Stimulated activated CD4-positive, alpha-beta T cell treated with anti-CD3 and anti-CD28 coated beads, Interleukin-12 subunit alpha, Interleukin-12 subunit beta, amount 100 ng/mL, for 24 hours (primary cell): ENCODE measurements at places on chromosomes 7 and 10.

GRCh38 chr7:154308928-154309327 is 256.7 kb downstream of the DPP6 start:
- DNase-seq = no peak

GRCh38 chr7:27359181-27360125 is 116.9 kb downstream of the EVX1 start:
- no peak for DNase-seq

- DNase-seq = no peak
Observed at GRCh38 chr10:73060738-73061635, 35.7 kb downstream of the P4HA1 start.

DNA sequence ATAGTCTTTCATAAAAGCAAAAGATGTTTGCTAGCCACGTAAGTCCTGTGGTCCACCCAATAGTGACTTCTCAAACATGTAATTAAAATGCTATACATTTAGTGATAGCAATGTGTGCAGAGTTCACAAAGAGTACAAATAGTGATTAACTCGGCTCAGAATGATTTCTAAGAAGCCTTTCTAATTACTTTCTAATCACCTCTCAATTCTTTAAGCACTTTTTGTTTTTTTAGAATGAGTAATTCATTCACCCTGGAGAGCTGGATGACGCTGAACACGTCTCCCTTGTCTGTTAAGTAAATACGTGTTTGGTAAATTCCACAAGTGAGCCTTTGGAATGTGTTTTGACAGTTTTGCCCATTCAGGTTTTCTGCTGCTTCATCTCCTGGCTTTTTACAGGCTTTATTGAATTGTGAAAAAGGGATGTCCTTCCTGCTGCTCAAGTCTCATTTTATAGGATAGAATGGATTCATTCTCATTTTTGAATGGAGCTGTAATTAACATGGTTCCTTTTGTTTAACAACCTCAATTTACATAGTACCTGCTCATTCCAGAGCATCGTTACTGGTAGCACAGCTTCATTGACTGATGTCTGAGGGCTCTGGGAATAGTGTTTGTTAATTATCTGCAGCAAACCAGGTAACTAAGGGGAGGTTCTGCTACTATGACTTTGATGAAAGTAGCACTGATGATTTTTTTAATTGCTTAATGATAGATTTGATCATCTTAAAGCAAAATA is 212.1 kb downstream of the VTI1A start:
- no peak for DNase-seq

DNA sequence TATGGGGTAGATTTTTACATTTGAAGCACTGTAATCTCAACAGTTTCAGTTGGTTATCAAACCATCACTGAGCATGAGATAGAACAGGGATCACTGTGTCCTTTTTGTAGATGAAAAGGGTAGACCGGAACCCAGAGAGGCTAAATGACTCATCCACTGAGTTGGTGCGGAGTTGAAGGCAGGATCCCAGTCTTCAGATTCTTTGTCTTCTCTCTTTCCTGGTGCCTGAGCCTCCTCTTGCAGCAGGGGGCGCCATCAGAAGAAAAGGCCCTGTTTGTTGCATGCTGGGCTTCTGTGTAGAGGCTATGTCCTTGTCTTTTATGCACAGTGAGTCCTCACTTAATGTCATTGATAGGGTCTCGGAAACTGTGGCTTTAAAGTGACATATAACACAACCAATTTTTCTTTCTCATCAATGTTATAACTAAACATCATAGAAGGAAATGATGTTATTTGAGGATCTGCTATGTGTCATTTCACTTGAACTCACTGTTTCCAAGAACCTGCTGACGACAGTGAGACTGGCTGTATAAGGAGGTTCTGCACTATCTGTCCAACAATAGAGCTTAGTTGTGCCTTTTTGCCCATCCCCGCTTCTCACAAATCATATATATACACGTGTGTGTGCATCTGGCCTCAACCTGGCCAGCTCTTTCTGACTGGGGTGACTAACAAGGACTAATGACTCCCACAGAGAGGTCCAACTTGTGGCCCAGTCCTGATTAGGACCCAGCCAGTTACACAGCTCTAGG is 14.3 kb downstream of the ZNF282 start:
- peak; percentile 84 for DNase-seq

DNA sequence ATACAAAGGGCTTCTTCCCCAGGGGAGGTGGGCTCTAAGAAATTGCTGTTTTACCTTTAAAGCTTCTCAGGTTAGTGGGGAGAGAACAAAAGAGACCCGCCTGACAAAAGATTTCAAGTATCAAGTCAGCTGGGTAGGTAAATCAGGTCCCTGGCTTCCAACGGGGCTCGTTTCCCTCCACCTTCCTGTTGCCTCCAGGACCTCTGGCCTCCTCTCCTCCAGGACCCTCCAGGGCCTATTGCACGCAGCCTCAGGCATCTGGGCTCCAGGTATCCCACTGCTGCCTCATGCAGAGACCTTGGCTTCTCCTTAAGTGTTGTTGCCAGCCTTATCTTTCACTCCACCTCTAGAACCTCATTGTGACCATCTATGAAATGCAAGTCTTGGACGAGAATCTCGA is 2.9 kb downstream of the BNIP3 start:
- no peak for DNase-seq

DNA sequence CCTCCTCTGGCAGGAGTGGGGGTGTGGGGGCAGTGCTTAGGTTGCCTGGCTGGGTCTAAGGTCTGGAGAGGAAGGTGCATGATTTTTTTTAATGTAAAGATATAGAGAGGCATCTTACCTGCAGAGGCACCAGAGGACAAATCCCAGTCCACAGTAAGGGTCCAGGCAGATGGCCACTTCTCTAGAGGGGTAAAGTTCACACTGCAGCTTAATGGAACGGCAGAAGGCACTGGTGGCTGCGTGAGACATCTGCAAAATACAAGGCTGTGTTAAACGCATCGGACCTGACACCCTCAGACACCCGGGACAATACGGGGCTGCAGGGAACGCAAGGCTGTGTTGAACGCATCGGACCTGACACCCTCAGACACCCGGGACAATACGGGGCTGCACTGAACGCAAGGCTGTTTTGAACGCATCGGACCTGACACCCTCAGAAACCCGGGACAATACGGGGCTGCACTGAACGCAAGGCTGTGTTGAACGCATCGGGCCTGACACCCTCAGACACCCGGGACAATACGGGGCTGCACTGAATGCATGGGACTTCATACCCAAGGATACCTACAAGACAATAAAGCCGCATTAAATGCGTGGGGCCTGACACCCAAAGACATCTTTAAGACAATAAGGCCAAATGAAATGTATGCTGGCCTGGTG is 206.0 kb downstream of the ZMYND11 start:
- DNase-seq = no peak

- DNase-seq = no peak
Observed at GRCh38 chr10:17220652-17221100, 7.4 kb upstream of the VIM start.

DNA sequence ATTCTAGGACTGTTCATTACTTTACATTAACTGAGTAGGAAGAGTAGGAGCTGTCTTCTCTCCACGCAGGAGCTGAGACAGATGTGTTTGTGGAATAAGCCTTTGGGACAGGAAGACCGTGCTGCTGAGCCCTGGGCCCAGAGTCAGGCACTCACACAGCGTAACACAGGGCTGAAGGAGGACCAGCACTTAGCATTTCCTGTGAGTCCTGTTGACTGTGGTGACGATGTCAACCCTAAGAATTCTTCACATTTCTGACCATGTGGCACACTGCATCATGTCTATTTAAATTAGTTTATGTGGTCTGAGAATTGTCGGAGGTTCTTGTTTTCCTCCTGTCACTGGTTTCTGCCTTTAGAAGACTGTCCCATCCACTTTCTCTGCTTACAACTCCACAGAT is 117.2 kb downstream of the PIP4K2A start:
- no peak for DNase-seq

GRCh38 chr10:109866168-109866994 is 56.9 kb downstream of the XPNPEP1 start:
- DNase-seq = no peak

- DNase-seq = no peak
Observed at GRCh38 chr7:150848561-150849115, 3.7 kb upstream of the AOC1 start.

GRCh38 chr7:2166625-2167280 is 66.0 kb downstream of the MAD1L1 start:
- no peak for DNase-seq

DNA sequence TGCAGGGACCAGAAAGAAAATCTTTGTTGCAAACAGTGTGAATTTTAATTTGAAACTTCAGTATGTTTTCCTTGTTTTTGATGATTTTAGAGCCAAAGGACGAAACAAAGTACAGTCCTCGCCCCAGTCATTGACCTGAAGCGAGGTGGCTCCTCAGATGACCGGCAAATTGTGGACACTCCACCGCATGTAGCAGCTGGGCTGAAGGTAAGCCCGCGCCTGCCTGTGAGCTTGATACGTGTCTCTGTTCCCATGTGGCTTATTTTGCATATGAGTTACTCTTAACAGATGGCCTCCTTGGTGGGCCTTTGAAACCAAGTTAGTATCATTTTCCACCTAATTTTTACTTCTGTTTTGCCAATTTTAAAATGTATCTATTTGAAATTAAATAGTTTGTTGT is 12.3 kb downstream of the RBM17 start:
- DNase-seq = no peak

DNA sequence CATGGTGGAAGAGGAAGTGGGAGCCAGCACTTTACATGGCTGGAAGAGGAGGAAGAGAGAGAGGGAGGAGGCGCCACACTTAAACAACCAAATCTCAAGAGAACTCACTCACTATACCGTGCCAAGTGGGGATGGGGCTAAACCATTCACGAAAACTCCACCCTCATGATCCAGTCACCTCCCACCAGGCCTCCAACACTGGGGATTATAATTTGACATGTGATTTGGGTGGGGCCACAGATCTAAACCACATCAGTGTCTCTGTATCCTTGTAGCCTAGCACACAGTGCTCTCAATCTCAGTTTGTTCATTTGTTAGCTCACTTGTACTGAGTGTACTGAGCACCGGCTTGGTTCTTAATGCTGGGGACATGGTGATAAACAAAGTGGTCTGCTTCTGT is 228.3 kb downstream of the BUB3 start:
- DNase-seq = no peak

DNA sequence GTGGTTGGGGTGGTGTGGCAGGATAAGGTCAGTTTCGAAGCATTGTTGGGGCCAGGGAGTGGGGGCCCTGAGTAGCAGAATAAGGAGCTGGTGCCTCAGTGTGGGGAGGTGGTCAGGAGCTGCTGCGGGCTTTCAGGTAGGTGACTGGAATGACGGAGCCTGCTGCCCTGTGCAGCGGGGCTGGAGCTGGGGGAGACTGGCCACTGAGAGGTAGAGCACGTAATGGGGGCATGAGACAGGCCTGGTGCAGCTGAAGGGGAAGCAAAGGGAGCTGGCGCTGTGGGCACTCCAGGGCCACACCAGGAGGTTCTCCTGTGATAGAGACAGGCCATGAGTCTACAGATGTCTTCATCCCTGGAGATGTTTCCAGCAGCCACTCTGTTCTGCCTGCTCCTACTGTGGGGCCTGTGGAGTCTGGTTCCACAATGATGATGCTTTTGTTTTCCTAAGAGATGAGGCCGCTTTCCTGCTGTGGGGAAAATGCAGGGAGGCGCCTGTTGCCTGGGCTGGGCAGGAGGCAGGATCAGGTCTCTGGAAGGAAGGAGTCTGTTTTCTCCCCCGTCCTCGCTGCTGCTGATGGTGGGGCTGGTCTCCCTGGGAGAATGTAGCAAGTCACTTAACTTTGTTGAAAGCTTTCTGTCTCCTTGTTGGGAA is 31.1 kb downstream of the NUB1 start:
- no peak for DNase-seq

DNA sequence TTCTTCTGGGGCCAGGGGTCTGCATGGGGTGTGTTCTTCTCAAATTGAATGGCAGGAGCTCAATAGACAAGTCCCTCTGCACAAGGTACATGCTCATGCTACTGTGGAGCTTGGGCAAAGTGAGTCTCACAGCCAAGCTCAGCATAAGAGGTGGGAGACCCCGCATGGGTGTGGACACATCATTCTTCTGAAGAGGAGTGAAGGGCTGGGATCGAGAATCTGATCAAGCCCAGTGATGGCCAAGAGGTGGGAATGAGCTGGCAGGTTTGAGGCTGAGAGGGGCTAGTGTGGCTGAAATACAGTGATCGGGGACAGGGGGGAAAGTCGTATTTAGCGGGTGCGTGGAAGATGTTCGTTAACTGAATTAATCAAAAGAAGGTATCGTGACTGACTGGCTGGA is 32.6 kb downstream of the CDH23 start:
- no peak for DNase-seq

DNA sequence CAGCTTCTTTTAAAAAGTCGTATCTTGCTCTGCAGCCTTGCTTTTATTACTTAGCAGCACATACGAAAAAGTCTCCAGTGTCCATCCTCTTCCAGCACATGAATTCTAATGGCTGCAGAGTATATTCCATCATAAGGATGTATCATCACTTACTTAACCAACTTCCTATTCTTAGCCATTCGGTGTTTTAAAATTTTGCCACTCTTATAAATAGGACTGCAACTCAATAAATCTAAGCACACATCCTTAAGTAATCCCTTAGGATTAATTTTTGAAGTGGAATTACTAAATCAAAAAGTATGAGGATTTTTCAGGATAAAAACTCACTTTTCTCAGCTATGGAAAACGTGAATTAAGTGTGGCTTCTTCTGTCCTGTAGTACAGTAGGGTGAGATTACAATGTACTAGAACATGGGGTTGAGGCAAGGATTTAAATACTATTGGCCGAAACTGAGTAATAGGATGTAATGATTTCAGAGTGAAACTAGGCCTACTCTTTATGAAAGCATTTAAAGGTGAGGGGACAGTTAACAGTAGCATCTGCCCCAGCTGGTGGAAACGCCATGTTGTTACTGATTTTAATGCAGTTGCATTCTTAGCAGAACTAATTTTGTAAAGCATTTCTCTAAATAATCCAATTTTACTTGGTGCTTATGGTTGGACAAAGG is 1035.5 kb downstream of the LRMDA start:
- no peak for DNase-seq

DNA sequence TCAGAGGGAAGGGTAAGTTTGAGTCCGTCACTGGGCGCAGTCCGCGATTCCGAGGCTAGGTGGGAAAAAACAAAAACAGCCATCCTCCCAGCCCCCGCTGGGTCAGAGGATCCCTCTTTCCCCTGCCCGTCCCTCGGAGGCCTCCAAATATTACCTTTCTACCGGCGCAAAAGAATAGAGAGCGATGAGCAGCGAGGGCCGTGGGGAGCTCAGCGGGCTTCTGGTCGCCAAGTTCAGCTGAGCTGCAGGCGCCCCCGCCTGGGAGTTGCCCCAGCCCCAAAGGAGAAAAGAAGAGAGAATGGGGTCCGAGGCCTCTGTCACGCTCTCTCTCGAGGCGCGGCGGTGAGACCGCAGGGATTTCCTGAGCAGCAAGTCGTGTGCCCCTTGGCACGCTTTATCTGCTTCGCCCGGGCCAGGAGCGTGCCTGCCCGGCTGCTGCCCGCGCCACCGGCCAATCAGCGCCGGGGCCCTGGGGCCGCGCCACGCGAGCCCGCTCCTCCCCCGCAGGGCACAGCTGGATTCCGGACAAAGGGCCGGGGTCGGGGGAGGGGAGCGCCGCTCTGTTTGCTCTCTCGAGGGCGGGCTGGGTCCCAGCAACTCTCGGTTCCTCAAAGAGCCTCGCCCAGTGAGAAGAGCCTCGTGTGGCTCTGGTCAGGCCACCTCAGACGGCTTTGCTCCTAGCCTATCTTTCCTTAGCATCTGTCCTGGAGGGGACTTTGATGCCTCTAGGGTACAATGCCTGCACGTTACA is at the start of gene NEUROG3:
Gene NEUROG3, minus strand, starts transcription at position 367 of the 751 bp plus-strand sequence. CDS start 379 bp downstream, outside the sequence.
- no peak for DNase-seq
